Panc1 (cell line): ENCODE measurements at places on chromosomes 2 and 18. TPM values are rescaled to one million over a fixed set of nuclear protein-coding genes. Genes with fewer than 3 reads are reported as not detected.
A peak's percentile ranks its signal among the peaks of the same experiment; 100 is the strongest.

GRCh38 chr2:110805894-110806452, 73.6 kb downstream of the ACOXL start:
- H3K4me1 ChIP-seq: no peaks in the 10 kb centered on the region
- H3K4me3 ChIP-seq: no peak overlapping the region
- peaks cover 4% of the 10 kb centered on the region; the same call in 1 of the 2 replicates for H3K27me3 ChIP-seq
- no peak for DNase-seq

The SERPINB12 gene
- not detected for total RNA-seq

- H3K4me3 ChIP-seq: no peak overlapping the region
- H3K36me3 ChIP-seq: no peaks in the 10 kb centered on the region
- no peaks in the 10 kb centered on the region for H3K4me1 ChIP-seq
- no peaks in the 10 kb centered on the region for H3K27me3 ChIP-seq
- H3K27ac ChIP-seq: no peak overlapping the region
Observed at GRCh38 chr2:54224997-54225396, 31.0 kb downstream of the TSPYL6 start.

GRCh38 chr2:37812941-37813730, 112.0 kb upstream of the RMDN2 start:
- no peaks in the 10 kb centered on the region for H3K27me3 ChIP-seq
- H3K4me1 ChIP-seq: no peaks in the 10 kb centered on the region
- no peak overlapping the region for H3K27ac ChIP-seq
- H3K36me3 ChIP-seq: no peaks in the 10 kb centered on the region

GRCh38 chr2:226978300-226978699, 142.4 kb downstream of the RHBDD1 start:
- no peaks in the 10 kb centered on the region for H3K36me3 ChIP-seq
- H3K27ac ChIP-seq: no peak overlapping the region
- no peak overlapping the region for H3K4me3 ChIP-seq
- H3K4me1 ChIP-seq: no peaks in the 10 kb centered on the region

The GPR75 gene
- 2.5 TPM for total RNA-seq

The C2orf15 gene
- 1.5 TPM for total RNA-seq

GRCh38 chr18:25895518-25895917, 194.9 kb downstream of the SS18 start:
- H3K4me3 ChIP-seq: no peak overlapping the region
- H3K36me3 ChIP-seq: no peaks in the 10 kb centered on the region
- DNase-seq: no peak
- no peak overlapping the region for H3K27ac ChIP-seq
- peaks cover 2% of the 10 kb centered on the region; the same call in 1 of the 2 replicates for H3K27me3 ChIP-seq

DNA sequence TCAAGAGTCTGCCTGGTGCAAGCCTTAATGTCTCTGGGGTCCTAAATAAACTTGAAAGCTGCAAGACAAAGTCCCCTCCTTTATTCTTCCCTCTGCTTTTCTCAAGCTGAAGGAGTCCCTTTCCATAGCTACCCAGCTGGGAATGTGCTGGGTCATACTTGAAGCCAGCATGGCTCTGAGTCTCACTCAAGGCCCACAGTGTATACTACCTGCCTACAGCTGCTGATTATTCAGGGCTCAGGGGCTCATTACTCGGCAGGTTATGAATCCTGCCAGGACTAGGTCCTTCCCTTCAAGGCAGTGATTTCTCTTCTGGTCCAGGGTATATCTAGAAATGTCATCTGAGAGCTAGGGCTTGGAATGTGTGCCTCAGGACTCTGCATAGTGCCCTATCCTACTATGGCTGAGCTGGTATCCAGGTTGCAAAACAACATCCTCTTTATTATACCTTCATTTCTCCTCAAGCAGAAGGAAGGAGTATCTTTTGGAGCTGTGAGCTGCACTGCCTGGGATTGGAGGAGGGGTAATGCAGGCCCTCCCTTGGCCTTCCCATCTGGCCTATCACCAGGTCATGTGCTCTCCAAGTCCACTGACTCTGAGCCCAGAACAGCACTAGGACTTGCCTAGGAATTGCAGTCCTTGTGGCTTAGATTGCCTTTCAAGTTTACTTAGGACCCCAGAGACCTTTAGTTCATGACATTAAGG, 22.3 kb downstream of the IL1RN start:
- H3K36me3 ChIP-seq: no peaks in the 10 kb centered on the region
- no peak overlapping the region for H3K27ac ChIP-seq
- no peak overlapping the region for H3K4me3 ChIP-seq

The FBXO15 gene
- total RNA-seq: 1.9 TPM

The LRATD1 gene
- 0.05 TPM for total RNA-seq

The GCG gene
- 0.31 TPM for total RNA-seq

GRCh38 chr2:206353685-206354084, 79.2 kb downstream of the ZDBF2 start:
- H3K27me3 ChIP-seq: no peaks in the 10 kb centered on the region
- no peak for DNase-seq
- no peak overlapping the region for H3K27ac ChIP-seq
- H3K4me1 ChIP-seq: no peaks in the 10 kb centered on the region
- H3K4me3 ChIP-seq: no peak overlapping the region

- H3K4me3 ChIP-seq: no peak overlapping the region
- H3K36me3 ChIP-seq: no peaks in the 10 kb centered on the region
- H3K4me1 ChIP-seq: peaks cover 3% of the 10 kb centered on the region; the same call in 1 of the 2 replicates
- H3K27me3 ChIP-seq: no peaks in the 10 kb centered on the region
- DNase-seq: no peak
Observed at GRCh38 chr18:35592298-35592697, 10.8 kb downstream of the GALNT1 start.

- H3K4me3 ChIP-seq: no peak overlapping the region
- DNase-seq: no peak
- H3K36me3 ChIP-seq: no peaks in the 10 kb centered on the region
- no peak overlapping the region for H3K27ac ChIP-seq
Observed at GRCh38 chr2:16525265-16525887, 140.3 kb downstream of the CYRIA start.

The GALNT1 gene
- total RNA-seq: 147 TPM

DNA sequence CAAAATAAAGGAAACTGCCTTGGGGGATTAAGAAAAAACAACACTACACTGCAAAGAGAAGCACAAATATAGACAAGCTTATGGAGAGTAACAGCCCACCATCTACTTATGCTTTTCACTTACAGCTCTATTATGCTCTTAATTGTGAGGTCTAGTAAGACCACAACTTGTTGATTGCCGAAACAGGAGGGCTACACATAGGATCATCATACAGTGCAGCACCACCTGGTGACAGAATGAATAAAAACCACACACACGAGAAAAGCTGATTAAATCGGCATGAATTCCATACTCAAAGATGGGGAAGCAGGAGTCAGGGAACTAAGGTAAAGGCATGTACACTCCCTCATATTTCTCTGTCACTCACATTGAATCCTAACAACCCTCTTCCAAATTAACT, 259.2 kb downstream of the IKZF2 start:
- no peaks in the 10 kb centered on the region for H3K36me3 ChIP-seq
- no peaks in the 10 kb centered on the region for H3K27me3 ChIP-seq
- no peak overlapping the region for H3K4me3 ChIP-seq
- no peak for DNase-seq
- H3K27ac ChIP-seq: no peak overlapping the region

GRCh38 chr2:141439524-141439923, 691.3 kb downstream of the LRP1B start:
- no peaks in the 10 kb centered on the region for H3K36me3 ChIP-seq
- DNase-seq: no peak
- H3K27ac ChIP-seq: no peak overlapping the region

DNA sequence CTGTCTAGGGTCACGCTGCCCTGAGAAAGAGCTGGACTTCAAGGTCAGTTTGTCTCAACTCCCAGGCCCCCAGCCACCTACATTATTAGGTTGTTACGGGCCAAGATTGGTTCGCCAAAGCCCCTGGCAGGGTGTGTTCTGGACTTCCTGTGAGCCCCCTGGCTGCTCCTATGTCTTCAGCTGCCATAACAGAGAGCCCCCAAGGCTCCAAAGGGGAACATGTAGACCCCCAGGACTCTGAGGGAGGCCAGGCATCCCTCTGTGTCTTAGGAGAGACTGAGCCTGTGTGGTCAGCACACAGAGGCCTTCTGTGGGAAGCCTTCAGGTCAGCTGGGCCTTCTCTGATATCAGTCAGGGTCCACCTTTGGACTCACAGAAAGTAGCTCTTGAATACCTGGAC, 58.3 kb downstream of the INHBB start:
- H3K27me3 ChIP-seq: no peaks in the 10 kb centered on the region
- DNase-seq: no peak
- peaks cover 19% of the 10 kb centered on the region for H3K4me1 ChIP-seq
- no peaks in the 10 kb centered on the region for H3K36me3 ChIP-seq

The FN1 gene
- total RNA-seq: 4.2 TPM

The KCNJ3 gene
- 0.21 TPM for total RNA-seq

DNA sequence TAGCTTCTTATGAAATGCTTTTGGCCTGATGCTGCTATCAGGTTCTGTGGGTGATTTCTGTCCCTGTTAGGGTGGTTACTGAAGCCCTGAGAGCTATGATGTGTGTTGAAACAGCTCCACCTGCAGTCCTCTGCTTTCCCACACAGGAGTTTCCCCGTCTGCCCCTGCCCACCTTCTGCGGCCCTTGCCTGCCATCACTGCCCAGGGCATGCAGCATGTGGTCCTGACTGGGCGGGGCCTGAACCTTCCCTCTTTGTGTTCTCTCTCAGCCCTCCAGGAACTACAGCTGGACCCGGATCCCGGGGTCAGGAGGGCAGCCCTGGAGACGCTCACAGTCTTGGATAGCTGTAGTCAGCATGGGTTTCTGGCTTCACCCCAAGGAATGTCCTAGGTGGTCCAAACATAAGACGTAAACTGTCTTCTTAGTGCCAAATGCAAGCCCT, 21.4 kb downstream of the HJURP start:
- H3K4me3 ChIP-seq: no peak overlapping the region
- no peak for DNase-seq
- no peaks in the 10 kb centered on the region for H3K27me3 ChIP-seq
- peak overlapping the region; percentile 83 for H3K27ac ChIP-seq

The CTLA4 gene
- total RNA-seq: 0.08 TPM

The IMPA2 gene
- 37.6 TPM for total RNA-seq

The MCM6 gene
- total RNA-seq: 54.3 TPM

- H3K4me3 ChIP-seq: peak overlapping the region; percentile 95
- no peak for DNase-seq
- H3K27ac ChIP-seq: peak overlapping the region; percentile 94
- H3K36me3 ChIP-seq: no peaks in the 10 kb centered on the region
- peaks cover 9% of the 10 kb centered on the region; the same call in 1 of the 2 replicates for H3K27me3 ChIP-seq
- H3K4me1 ChIP-seq: peaks cover 10% of the 10 kb centered on the region
Observed at GRCh38 chr2:73386342-73386868, 769 bp downstream of the ALMS1 start.

GRCh38 chr2:176470713-176471112, 201.5 kb downstream of the MTX2 start:
- DNase-seq: no peak
- no peak overlapping the region for H3K4me3 ChIP-seq
- no peak overlapping the region for H3K27ac ChIP-seq

GRCh38 chr2:136067897-136068580, 49.9 kb downstream of the CXCR4 start:
- H3K4me1 ChIP-seq: no peaks in the 10 kb centered on the region
- peaks cover 2% of the 10 kb centered on the region; the same call in 1 of the 2 replicates for H3K27me3 ChIP-seq
- H3K36me3 ChIP-seq: no peaks in the 10 kb centered on the region
